Activated naive CD4-positive, alpha-beta T cell treated with anti-CD3 and anti-CD28 coated beads, Interleukin-2, amount 50 U/mL, for 16 hours (primary cell): ENCODE measurements at places on chromosomes 7 and 10.

- DNase-seq = no peak
Observed at GRCh38 chr7:131322861-131323260, 4.8 kb upstream of the MKLN1 start.

DNA sequence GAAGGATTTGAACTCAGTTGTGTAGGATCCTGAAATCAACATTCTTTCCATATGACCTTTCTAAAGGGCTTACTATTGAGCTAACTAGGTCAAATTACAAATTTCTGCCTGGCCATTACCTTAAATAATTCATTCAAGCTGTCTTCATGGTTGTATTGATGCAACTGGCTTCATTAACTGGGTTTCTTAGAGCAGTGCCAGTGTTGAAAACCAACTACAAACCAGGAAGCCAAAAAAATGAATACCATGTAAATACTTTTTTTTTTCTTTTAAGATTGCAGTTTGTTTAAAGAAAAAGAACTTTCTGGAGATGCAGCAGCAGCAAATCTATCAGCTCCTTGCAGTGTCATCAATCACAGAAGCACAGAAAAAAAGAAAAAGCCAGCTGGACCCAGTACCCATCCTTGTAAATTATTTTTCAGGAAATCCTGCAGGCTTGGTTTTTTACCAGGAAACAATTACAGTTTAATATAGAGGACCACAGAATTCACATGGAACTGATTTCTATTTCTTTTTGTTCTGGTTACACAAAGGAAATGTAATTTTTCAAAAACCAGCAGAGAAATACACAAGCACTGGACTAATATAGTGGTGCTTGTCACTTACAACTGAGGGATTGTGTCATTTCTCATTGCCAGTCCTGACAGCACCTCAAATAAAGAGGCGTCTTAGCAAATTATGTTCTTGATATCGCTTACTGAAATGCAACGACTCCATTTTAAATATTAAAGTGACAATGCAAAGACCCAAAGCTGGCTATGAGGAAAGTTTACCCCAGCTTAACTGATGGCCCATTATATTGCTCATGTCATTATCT lies 131.9 kb downstream of the TMEM26 start:
- DNase-seq = no peak

DNA sequence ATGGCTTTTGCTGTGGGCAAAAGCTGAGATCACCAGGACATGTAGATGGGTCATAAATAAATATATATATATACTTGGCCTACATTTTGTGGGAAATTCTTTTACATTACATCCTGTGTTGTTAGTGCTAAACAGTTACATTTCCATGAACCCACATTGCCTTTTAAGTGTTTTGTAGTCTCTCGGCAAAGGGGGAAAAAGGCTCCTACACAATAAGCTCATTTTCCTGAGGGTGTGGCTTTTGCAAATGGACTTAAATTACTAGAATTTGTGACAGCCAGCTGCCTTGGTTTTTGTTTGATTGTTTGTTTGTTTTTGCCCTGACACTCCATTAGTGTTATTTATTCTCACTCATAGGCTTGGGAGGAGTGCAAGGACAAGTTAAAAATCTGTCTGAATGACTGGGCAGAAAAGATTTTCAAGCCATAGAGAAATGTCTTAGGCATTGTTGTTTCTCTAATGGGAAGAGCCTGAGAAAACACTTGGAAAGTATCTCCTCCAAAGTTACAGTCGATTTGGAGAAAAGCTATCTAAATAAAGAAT lies 128.8 kb downstream of the DGKB start:
- DNase-seq = no peak

DNA sequence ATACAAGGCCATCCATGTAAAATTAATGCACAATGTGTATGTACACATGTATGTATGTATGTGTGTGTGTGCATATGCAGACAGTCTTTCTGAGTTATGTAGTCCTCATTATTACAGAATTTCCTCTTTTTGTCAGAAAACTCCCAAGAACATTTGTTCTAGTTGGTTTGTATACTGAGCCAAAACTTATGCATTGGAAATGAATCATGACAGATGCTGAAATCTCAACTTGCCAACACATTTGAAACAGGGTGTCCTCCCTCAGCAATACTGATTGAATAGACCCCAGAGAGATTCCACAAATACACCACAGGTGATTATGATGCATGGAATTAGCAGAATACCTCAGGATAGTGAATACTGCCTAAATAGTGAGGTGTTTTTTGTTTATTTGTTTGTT lies 472.9 kb upstream of the PCDH15 start:
- DNase-seq = no peak

DNA sequence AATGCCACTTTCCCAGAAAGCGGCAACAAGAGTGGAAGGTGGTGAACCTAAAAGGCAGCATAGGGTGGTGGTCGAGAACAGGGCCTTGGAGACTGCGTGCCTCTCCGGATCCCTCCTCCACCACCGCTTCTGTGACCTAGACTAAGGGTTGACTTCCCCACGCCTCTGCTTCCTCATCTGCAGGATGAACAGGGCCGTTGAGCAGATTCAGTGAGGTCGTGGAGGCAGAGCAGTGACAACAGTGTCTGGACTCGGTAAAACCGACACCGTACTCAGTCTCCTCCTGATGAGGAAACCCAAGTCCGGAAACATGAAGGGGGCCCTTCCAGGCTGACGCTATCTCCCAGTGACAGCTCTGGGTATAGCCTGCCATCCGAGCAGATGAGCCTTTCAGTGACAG lies 162.6 kb downstream of the CELF2 start:
- DNase-seq = peak; percentile 43

- DNase-seq = no peak
Observed at GRCh38 chr10:77603534-77603927, 34.1 kb downstream of the KCNMA1 start.

DNA sequence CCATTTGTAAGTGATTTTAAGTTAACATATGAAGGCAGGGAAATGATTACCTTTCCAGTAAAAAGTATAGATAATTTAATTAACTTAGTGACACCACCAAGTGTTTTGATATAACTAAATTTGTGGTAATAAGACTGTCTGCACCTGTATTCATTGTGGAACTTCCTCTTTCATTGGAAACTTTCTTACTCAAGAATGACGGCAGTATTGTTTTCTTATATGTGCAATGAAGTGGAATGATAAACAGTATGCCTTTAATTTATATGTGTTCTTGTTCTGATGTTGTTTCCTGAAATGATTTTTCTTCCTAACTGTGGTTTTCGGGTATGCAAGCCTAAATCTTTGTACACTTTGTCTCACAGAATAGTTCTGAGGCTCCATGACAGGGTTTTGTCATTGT lies 46.4 kb downstream of the CASD1 start:
- no peak for DNase-seq

DNA sequence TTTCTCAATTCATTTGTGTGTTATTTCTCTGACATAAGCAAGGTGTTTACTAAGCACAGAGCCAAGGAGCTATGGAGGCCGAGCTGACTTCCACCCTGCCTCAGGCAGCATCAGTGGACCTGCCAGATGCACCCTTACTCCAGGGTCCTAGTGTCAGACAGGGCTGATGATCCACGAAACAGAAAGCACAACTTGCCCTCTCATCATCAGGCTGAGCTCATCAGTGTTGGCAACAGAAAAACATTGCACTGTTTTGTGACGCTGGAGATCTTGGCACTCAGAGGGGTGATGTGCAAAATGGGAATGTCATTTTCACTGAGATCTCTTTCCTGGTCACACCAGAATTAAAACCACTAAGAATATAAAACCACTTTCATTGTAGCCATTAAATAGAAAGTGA lies 201.8 kb downstream of the GLI3 start:
- DNase-seq = no peak

GRCh38 chr7:129083525-129083924 lies 28.6 kb upstream of the TNPO3 start:
- no peak for DNase-seq

DNA sequence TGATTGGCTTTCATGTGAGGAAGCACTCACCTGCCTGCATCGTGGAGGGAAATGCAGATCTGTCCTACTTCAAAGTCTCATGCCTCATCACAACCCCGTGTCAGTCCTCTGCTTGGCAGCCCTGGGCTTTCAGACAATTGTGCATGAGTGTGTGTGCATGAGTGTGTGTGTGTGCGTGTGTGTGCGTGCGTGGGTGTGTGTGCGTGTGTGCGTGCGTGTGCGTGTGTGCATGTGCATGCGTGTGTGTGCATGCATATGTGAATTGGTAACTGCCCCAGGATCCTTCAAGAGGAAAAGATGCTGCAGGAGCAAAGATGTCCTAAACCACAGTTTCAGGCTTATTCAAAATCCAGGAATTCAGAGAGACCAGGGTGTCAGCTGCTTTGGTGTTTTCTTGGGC lies 71.3 kb downstream of the LANCL2 start:
- no peak for DNase-seq

DNA sequence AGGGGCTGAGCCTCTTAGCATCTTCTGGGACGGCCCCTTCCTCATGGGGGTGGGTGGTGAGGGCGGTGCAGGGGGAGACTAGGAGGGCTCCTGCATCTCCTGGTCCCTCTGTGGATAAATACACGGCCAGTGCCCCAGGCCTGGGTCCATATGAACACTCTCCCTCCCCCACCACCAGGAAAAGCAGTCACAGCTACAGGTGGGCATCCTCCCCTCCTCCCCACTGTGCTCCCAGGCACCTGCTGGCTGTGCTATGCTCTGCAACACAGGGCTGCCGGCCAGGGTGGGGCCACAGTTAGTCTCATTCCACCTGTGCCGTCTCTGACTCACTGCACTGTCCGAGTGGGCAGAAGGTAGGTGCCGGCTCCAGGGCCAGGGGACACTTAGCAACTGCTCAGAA lies 87.3 kb upstream of the INSIG1 start:
- no peak for DNase-seq

- DNase-seq = no peak
Observed at GRCh38 chr10:36538953-36539586, 586.3 kb upstream of the ANKRD30A start.

GRCh38 chr10:91096274-91096673 lies 124.2 kb upstream of the PCGF5 start:
- DNase-seq = no peak

GRCh38 chr10:86385806-86386205 lies 19.2 kb upstream of the GRID1 start:
- DNase-seq = no peak

DNA sequence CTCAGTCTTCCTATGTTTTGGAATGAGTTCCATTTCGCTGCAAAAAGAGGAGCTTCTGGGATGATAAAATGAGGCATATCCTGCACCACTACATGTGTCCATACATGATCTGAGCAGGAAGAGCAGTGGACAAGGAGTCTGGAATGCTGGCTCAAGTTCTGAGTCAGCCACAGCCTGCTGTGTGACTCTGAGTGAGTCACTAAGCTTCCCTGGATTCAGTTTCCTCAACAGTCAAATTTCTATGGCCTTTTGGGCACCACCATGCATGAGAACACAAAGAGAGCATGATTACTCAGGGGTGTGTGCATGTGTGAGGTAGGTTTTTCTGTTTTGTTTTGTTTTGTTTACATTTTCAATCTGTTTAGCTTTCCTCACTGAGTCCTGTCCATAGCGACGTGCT lies 254.6 kb downstream of the ANKRD30A start:
- no peak for DNase-seq

DNA sequence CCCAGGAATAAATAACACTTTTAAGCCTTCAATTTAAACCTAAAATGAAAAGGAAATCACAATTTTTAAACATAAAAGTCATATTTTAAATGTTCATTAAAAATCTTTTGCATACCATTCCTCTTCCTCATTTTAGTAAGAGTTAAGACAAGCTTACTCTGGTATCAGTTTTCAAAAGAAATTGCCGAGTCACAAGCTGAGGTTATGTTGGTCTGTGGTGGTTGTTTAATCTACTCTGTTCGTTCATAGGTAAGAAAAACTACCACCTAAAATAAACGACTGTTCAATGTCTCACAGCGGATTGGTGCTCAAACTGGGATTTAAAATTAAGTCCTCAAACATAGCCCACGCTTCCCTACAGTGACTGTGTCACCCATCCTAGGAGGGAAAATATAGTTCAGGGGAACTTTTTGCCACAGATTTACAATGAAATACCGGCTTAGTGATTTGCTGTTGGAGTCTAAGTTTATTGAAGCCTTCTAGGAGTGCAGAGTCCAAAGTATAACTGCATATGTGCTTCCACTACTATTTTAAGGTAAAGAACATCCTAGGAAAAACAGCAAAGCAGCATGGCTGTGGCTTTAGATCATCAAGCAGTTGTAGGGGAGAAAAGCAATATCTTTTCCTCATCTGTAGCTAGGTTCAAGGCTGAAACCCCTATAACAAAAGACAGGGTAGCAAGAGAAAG lies 61.1 kb downstream of the GNAT3 start:
- DNase-seq = no peak

- DNase-seq = no peak
Observed at GRCh38 chr7:85564861-85565260, 378.0 kb upstream of the SEMA3D start.

GRCh38 chr10:107264742-107265141 lies 100.2 kb upstream of the SORCS1 start:
- no peak for DNase-seq

DNA sequence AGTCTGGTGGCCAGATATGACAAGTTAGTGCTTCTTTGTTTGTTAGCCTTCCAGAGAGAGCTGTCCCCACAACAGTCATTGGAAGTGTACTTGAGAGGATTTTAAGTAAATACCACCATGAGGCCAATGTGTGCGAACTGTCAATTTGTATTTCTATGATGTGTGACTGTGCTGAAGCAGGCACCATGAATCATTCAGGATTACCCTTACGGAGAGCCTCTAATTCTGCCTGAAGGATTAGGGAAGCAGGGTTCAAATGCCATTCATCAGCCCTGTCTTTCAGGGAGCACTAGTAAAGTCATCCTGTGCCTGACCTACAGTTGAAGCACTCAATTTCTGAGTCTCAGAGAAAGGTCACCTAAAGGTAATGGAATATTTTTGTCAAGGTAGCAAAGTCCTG lies 109.3 kb downstream of the GATA3 start:
- DNase-seq = no peak

DNA sequence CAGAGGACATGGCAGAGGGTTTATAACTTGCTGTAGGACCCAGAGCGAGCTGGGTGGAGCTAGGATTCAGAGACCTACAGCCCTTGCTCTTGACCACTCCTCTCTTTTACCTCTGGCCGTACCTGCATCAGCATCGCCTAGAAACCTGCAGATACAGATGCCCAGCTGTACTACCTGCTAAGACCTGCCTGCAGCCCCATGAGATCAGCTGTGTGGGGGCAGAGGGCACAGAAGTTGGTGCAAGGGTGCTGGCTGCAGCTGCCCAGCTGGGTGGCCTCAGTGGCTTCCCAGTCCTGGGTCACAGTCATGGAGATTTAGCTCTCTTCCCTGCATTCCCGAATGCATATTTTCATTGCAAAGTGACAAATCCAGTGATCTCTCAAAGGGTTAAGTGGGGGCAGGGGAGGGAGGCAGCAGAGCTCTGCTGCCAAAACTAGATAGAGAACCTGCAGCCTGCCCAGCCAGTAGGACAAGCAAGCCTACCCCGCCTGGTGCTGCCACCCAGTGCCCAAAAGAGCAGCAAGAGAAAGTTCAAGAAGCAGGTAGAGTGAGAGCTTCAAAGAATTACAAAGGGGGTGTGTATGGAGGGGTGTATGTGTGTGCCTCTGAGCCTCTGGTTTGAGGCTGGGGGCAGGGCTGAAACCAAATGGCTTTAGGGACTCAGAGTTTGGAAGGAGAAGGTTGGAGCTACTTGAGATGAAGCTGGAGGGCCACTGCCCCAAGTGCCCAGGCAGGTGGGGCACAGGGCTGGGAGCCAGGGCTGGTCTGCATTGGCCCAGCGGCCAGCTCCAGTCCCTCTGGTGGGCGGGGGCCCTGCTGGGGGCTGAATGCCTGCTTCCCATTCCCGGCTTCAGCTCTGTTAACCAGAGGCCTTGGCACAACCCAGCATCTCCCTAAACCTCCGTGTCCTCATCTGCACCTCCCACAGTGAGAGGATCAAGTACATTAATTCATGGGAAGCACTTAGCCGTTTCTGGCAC lies 6.9 kb downstream of the FAM241B start:
- no peak for DNase-seq
